ENCODE measurements at places on chromosomes 7 and 10. TPM values are rescaled to one million over a fixed set of nuclear protein-coding genes. Genes with fewer than 3 reads are reported as not detected.

Gene WNT8B
- total RNA-seq: not detected

Gene CFAP46
- not detected for total RNA-seq

Gene STYXL1
- total RNA-seq: 40.4 TPM

Gene VWA2
- not detected for total RNA-seq

DNA sequence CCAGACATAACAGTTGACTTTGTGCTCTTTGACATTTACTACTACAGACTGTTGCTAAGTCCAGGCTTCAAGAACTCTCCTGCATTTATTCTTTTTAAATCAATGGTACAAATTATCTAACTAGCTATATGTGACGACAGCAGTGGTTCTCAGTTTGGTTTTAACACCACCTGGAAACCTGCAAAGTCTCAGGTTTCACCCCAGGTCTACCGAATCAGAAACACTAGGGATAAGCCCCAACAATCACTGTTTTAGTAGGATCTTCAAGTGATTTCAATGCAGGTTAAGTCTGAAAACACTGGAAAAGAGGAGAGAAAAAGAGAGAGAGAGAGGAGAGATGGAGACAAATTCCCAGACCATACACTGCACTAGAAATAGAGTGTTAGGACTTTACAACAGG, 519.0 kb downstream of the PCDH15 start:
- no peaks in the 10 kb centered on the region for H3K27me3 ChIP-seq
- DNase-seq: no peak
- no peaks in the 10 kb centered on the region for H3K4me1 ChIP-seq
- no peaks in the 10 kb centered on the region for H3K36me3 ChIP-seq

DNA sequence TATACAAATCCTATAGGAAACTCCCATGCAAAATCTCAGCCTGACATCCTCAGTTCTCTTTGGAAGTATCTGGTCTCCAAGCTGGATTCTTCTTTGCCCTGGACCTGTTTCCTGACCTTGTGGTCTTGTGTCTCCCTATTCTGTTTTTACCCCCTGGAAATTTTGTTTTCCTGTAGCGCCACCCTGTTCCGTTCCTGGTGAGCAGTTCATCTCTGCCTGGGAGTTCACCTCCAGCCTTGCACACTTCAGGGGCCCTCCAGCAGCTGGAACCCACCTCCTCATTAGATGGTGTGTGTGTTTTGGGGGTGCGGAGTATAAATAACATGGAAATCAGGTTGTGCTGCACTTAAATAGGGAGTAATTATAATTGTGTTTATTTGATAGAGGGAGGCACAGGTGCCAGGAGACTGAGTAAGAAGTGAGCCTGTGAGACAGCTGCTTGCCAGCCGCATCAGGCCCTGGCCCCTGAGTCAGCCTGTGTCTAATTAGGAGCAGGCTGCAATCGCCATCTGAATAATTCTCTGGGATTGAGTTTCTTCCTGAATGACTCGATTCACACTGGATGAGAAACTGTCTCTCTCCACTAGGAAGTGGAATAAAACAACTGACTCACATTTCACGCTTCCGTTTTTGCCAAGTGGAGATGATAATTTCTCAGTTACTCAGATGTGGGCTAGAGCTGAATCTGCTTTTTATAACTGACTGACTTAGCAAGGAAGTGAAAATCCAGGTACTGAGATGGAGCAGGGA, 69.4 kb upstream of the HECTD2 start:
- no peak overlapping the region for H3K27ac ChIP-seq
- H3K27me3 ChIP-seq: no peaks in the 10 kb centered on the region
- DNase-seq: no peak
- no peak overlapping the region for H3K4me3 ChIP-seq
- no peaks in the 10 kb centered on the region for H3K36me3 ChIP-seq

DNA sequence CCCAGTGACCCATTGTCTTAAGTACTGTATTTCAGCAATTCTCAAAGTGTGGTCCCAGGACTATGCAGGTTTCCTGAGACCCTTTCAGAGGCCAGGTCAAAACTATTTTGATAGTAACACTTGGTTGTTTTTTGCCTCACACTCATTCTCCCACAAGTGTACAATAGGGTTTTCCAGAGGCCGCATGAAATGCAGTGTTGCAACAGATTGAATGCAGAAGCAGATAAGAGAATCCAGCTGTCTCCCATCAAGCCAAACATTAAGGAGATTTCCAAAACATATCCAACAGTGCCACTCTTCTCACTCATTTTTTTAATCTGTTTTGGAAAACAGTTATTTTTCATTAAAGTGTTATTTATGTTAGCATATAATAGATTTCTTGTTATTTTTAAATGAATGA, 20.0 kb downstream of the VKORC1L1 start:
- peaks cover 17% of the 10 kb centered on the region for H3K36me3 ChIP-seq
- no peak for DNase-seq
- H3K4me1 ChIP-seq: peaks cover 1% of the 10 kb centered on the region
- no peak overlapping the region for H3K4me3 ChIP-seq
- H3K27ac ChIP-seq: no peak overlapping the region

DNA sequence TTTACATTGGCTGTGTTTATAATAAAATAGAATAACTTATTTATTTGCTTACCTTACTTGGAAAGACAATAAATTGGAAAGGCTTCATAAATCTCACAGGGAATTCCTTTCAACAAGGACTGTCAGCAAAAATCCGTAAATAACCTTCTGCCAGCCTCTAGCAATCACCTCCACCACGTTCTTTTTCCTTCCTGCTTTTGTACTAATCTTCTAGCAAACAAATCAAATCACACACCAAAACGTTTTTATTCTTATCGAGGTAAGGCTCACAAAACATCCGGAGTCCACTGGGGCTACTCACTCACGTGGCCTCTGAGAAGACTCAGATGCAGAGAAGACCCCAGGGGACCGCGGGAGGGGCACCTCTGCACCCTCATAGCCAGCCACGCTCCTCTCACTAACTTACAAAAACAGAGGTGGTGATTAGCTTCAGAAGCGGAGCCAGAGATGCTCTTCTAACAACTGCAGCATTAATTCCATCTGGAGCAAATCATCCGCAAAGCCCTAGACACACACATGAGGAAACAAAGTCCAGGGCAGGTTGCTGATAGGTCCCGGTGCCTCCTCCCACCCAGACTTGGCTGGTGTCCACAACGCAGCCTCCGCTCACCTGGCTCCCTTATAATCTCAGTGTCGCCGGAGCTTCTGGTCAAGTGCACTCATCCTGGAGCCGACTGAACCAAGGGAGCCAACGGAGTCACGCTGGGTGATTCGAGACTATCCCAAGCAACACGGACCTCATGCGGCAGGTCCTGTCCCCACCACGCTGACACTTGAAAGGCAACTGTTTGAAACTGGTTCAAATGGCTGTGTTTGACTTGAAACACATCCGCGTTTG, 22.5 kb downstream of the CTBP2 start:
- no peak overlapping the region for H3K4me3 ChIP-seq
- no peak overlapping the region for H3K27ac ChIP-seq
- no peaks in the 10 kb centered on the region for H3K36me3 ChIP-seq
- DNase-seq: no peak
- H3K27me3 ChIP-seq: no peaks in the 10 kb centered on the region
- H3K4me1 ChIP-seq: no peaks in the 10 kb centered on the region

DNA sequence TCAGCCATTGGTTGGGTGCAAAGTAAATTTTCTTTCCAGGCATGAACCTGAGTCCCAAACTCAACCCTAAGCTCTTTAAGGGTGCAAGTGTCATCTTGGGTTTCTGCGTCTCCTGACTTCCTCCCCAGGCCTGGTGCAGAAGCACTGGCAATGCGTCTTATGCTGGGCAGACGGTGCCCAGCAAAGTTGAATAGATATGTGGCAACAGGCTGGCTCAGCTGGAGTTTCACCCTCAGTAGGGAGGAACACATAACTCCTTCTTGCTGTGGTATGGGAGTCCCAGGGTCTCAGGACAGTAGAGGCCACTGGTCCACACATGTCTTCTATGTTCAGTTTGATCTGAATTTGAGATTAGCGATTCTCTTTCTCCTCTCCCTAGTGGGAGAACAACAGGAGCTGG, 181.3 kb downstream of the RPS24 start:
- no peaks in the 10 kb centered on the region for H3K36me3 ChIP-seq
- H3K4me1 ChIP-seq: no peaks in the 10 kb centered on the region
- H3K4me3 ChIP-seq: no peak overlapping the region
- DNase-seq: no peak

DNA sequence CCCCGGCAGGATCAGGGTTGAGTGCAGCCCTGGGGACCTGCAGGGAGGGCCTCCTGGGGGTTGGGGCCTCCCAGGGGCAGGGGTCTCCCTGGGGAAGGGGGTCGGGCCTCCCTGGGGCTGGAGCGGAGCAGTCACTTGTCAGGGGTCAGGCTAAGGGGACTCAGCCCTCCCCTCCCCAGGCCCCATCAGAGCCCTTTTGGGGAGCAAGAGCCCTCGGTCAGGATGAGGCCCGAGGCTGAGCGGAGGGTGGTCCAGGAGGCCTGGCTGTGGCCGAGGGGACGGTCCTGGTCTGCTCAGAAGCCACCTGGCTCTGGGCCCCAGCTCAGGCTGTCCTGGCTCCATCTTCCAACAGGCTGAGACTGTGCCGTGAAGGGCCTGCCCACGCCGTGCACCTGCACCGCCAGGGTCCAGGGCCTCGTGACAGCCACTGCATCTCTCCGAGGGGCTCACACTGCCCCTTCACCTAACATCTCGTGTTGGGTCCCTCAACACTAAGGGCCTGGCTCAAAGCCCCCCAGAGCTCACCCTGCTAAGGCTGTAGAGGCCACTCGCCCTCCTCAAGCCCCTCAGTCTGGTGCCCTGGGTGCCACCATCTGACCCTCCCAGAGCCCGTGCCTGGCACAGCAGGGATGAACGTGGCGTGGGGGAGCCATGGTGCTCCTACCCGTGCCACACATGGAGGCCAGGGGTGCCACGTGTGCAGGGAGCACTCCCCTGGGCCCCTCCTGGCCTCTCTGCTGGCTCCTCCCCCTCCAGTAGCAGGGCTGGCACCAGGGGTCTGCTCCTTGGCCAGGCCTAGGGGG, 12.9 kb downstream of the BHLHA15 start:
- H3K4me1 ChIP-seq: peaks cover 4% of the 10 kb centered on the region
- peaks cover 25% of the 10 kb centered on the region for H3K36me3 ChIP-seq

GRCh38 chr7:36062154-36062815, 90.8 kb upstream of the EEPD1 start:
- no peaks in the 10 kb centered on the region for H3K36me3 ChIP-seq
- no peaks in the 10 kb centered on the region for H3K4me1 ChIP-seq
- no peak overlapping the region for H3K4me3 ChIP-seq
- DNase-seq: no peak
- peaks cover 4% of the 10 kb centered on the region for H3K27me3 ChIP-seq

- no peak overlapping the region for H3K4me3 ChIP-seq
- no peak overlapping the region for H3K27ac ChIP-seq
- peaks cover 16% of the 10 kb centered on the region for H3K36me3 ChIP-seq
- H3K4me1 ChIP-seq: peaks cover 4% of the 10 kb centered on the region
- DNase-seq: no peak
These were observed 109.0 kb downstream of the PHF14 start for GRCh38 chr7:11082552-11083213.

GRCh38 chr7:157654350-157654749, 317.5 kb downstream of the DNAJB6 start:
- no peak for DNase-seq
- no peak overlapping the region for H3K27ac ChIP-seq
- H3K4me1 ChIP-seq: peaks cover 1% of the 10 kb centered on the region
- no peaks in the 10 kb centered on the region for H3K36me3 ChIP-seq
- H3K27me3 ChIP-seq: no peaks in the 10 kb centered on the region

- H3K4me1 ChIP-seq: no peaks in the 10 kb centered on the region
- no peaks in the 10 kb centered on the region for H3K27me3 ChIP-seq
- H3K36me3 ChIP-seq: no peaks in the 10 kb centered on the region
- no peak overlapping the region for H3K27ac ChIP-seq
- no peak overlapping the region for H3K4me3 ChIP-seq
These were observed 353.3 kb upstream of the VSTM2A start for GRCh38 chr7:54188843-54189242.

- peaks cover 12% of the 10 kb centered on the region for H3K4me1 ChIP-seq
- DNase-seq: no peak
These were observed 396 bp downstream of the GRM8 start for GRCh38 chr7:127252377-127252713.

GRCh38 chr7:130366564-130366963, 13.7 kb upstream of the CPA1 start:
- H3K27ac ChIP-seq: no peak overlapping the region
- no peak for DNase-seq
- H3K4me3 ChIP-seq: no peak overlapping the region
- H3K27me3 ChIP-seq: no peaks in the 10 kb centered on the region
- H3K36me3 ChIP-seq: no peaks in the 10 kb centered on the region

DNA sequence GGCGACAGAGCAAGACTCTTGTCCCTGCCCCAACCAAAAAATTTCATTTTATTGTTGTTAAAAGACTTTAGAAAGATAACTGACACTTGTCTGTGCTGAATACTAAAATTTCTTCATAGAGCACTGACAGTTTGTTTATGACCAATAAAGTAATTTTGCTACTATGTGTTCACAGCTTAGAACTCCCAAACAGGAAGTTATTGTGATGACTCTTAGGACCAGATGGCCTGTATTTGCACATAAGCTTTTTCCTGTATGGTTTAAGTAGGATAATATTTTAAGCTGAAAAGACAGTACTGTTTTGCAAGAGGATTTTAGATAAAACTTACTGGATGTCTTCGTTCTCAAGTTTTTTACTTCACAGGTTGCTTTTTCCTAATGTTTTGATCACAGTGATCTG, 80.7 kb downstream of the MMRN2 start:
- peaks cover 8% of the 10 kb centered on the region for H3K4me1 ChIP-seq
- no peak overlapping the region for H3K27ac ChIP-seq
- no peak for DNase-seq
- H3K36me3 ChIP-seq: peaks cover 4% of the 10 kb centered on the region
- no peak overlapping the region for H3K4me3 ChIP-seq

DNA sequence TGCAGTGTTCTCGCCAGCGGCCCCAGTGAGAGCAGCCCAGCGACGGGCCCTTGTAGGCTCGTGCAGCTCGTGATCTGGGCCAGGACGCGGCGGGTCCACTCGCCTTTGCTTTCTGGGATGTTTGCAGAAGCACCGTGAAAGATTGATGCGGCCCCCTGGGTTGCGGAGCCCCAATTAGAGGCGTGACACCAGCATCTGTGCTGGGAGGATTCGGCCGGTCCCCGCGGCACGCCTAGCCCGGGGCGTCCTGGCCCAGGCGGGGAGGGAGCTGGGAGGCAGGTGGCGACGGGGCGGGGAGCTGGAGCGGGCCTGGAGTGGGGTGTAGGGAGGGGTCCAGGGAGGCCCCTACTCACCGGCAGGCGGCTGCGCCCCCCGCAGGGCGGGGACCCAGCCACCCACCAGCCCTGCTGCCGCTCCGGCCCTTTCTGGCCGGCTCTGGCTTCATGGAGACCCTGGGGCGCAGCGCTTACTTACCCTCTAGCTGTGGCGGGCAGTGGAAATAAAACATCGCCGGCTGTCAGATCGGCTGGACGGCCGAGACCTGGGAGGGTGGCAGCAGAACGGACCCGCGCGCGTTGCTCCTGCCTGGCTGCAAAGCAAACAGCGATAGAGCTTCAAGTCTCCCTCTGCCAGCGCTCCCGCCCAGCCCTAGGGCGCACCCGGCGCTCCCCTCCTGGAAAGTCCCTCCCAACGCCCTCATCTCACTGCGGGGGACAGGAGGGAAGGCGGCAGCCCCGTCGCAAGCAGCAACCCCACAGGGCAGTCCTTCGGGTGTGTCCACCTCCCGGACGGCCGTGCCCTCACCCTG, 752 bp downstream of the DRGX start:
- H3K27me3 ChIP-seq: peaks cover 81% of the 10 kb centered on the region
- H3K27ac ChIP-seq: no peak overlapping the region
- no peaks in the 10 kb centered on the region for H3K36me3 ChIP-seq
- peaks cover 17% of the 10 kb centered on the region for H3K4me1 ChIP-seq
- no peak overlapping the region for H3K4me3 ChIP-seq
- no peak for DNase-seq

- H3K27ac ChIP-seq: no peak overlapping the region
- H3K27me3 ChIP-seq: no peaks in the 10 kb centered on the region
- DNase-seq: no peak
- H3K4me3 ChIP-seq: no peak overlapping the region
- H3K36me3 ChIP-seq: no peaks in the 10 kb centered on the region
These were observed 807.9 kb upstream of the LRRN3 start for GRCh38 chr7:110283056-110283455.
